Posterior vena cava (tissue), 2 donors: ENCODE measurements at places on chromosomes 11 and 22.

GRCh38 chr22:48720662-48721394 is 1106.8 kb downstream of the BRD1 start:
- DNase-seq = peak; percentile 67

DNA sequence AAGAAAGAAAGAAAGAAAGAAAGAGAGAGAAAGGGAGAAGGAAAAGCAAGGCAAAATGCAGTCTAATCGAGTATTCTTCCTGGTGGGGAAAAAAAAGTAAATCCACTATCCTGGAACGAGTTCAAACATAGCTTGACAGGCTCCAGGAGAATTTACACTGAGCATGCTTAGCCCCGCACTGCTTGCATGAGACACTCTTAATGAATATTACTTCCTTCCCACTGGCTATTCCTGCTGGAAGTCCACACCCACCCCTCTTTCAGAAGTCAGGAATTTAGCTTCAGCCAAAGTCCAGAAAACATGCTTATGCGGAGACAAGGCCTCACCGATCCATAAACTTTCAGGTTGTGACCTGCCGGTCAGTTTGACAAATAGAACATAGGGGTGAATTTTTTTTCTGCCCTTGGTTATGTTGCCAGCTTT is 251.8 kb upstream of the BLID start:
- DNase-seq = no peak

DNA sequence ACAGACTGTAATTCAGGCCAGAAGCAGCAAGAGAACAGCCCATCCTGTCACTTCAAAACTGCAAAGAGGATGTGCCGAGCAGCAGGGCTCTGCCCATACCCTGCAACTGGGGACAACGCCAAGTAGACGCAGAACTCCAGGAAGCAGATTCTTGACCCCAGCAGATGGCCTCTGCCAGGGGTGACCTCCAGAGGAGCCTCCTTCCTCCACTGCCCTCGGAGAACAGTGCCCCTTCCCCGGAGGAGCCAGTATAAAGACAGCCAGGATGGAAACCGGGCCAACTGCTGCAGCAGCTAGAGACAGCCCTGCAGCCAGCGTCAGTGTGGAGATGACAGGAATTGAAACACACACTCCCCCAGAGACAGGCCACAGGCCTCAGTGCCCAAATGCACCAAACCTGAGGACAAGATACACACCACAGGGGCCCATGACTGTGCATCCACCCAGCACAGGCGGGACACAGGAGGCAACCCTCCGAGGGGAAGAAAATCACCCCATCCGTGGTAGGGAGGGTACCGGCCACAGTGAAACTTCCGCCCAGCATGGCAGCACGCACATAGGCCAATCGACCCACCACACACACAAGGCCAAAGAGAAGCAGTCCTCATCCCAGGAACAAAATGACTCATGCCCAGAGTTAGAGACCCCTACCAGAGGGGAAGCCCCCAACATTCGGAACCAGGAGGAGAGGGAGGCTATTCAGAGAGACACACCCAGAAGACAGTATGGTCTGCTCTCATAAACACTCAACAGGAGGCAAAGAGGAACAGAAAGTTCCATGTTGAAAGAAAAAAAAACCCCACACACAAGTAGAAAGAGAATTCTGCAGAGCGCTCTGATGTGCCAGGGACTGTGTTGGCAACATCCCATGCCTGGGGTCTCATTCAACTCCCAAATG is 5.6 kb downstream of the AHNAK start:
- DNase-seq = no peak

DNA sequence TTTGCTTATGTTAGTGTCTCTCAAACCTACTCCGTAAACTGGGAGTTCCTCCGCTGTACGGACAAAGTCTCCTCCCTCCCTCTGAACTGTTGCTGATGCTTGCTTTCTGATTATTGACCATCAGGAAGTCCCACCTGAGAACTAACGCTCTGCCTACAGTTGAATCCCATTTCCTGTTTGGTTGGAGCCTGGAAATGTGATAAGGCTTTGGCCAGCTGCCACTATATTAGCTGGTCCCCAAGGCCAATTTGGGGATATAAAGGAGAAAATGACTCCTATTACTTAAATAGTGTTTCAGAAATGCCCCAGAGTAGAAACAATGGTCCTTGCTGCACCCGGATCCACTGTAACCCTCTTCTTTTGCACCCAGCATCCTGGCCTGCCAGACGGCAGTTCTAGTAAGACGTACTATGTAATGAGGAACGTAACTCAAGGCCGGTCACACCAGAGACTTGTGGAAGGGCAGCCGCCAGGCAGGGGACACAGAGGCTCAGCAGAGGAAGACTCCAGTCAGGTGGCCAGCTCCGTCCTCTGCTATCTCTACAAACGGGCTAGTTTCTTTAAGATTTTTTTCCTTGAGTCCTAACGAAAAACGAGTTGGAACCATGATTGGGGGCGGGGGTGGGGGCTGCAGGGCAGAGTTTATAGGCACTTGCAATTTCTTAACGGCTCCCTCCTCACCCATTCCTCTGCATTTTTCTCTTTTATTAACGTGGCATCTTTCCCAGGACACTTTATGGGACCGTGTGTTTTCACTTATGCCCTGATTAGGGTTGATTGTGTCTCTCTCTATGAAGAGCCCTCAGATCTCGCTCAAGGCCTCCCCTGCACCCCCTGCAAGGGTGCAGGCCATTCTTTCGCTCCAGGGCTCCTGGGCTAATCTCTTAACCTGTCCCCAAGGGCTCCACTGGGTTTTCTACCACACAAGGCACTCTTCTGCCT is 72.8 kb upstream of the CDON start:
- no peak for DNase-seq

GRCh38 chr22:28989912-28990311 is 71.7 kb downstream of the C22orf31 start:
- no peak for DNase-seq
